H9 (cell line): ENCODE measurements at places on chromosomes 2 and 18. TPM values are rescaled to one million over a fixed set of nuclear protein-coding genes. Genes with fewer than 3 reads are reported as not detected.

The LONRF2 gene
- total RNA-seq = 2.4 and 2.7 TPM in 2 replicates

The ANKRD62 gene
- not detected in 2 replicates for total RNA-seq

The FHL2 gene
- total RNA-seq = 34.9 and 36.9 TPM in 2 replicates

The TSPYL6 gene
- not detected in 2 replicates for total RNA-seq

GRCh38 chr2:72833084-72833714 lies 7.4 kb upstream of the EXOC6B start:
- DNase-seq = no peak

DNA sequence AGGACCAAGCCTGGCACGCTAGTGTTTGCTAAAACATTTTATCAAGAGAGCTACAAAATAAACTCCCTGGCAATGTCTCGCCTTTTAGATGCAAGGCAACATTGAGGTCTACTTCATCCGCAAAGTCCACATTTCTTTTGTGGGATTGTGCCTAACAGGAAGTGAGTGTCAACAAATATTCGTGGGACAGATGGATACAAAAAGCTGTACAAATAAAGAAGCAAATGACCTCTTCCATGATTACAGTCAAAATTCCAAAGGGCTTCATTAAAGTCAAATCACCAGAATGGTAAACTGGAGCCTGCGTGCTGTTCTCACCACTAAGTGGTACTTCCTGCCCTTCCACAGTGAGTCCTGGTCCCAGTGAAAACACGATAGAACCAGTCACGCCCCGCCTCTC lies 40.4 kb downstream of the L3MBTL4 start:
- no peak for DNase-seq

- no peak for DNase-seq
Observed at GRCh38 chr2:102788885-102789260, 27.0 kb downstream of the TMEM182 start.

GRCh38 chr2:211867845-211868451 lies 670.7 kb downstream of the ERBB4 start:
- DNase-seq = no peak
